ENCODE measurements at places on chromosomes 3 and 15.

DNA sequence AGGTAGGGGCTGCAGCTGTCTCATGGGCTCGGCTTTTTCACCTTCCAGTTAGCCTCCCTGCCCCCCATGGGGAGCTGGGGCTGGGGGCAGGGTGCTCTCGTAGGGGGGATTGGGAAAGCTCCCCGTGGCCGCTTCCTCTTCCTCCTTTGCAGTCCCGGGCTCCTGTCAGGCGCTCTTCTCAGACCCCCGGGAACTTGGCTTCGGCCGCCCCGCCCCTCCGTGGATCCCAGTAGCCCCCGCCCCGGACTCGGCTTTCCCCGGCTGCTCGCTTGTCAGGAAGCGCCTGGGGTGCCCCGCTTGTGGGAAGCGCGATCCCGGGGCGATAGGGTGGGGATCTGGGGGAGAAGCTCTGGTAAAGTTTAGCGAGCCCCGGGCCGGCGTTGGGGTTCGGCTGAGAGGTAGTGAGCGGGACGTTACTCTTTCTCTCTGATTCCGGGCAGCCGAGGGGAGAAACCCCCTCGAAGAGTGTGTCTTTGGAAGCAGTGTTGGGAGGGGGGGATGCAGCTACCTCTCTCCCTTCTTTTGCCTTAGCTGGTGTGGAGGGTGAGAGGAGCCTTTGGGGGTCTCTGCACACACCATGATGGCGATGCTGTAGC lies 611 bp downstream of the PIAS1 start:
- DNase-seq = peak; percentile 45

GRCh38 chr15:101497017-101497416 lies 7.5 kb upstream of the PCSK6 start:
- no peak for DNase-seq

- DNase-seq = no peak
Observed at GRCh38 chr3:121592856-121593702, at the start of gene FBXO40. TSS of gene FBXO40 (plus strand) at chr3:121593379. CDS start at chr3:121620576, 27,197 bp downstream.

DNA sequence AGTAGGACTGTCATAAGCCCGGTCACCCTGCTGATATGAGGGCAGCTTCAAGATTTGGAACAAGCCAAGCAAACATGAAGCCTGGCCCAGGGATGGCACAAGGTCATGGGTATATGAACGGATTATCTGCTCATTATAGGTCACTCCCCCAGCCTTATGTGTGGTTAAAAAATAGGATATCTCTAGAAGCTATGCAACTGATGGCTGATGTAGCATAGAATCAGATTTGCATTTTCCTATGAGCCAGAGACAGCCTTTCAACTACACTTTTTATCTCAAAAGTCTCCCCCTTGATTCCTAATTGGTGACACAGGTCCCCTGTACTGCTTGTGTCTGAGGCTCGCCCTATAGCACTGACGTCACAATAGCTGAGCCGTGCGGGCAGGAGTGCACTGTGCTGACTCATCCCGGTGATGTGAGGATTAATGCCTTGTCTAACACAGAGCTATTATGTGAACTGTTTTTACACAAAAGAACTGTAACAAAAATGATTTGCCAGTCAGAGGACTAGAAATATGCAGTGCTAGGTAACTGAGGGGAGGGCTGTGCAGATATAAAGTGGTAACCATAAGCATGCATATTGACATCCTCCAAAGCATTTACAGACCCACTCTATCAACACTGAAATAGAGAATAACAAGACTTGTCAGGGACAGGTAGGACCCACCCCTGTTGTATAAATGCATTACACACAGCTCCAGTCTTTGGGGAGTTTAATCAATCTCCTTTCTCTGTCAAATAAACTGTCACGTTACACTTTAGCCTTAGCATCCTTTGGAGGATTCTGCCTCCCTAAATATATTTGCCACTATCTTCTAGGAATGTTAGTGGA lies 204.9 kb downstream of the TIGIT start:
- no peak for DNase-seq

DNA sequence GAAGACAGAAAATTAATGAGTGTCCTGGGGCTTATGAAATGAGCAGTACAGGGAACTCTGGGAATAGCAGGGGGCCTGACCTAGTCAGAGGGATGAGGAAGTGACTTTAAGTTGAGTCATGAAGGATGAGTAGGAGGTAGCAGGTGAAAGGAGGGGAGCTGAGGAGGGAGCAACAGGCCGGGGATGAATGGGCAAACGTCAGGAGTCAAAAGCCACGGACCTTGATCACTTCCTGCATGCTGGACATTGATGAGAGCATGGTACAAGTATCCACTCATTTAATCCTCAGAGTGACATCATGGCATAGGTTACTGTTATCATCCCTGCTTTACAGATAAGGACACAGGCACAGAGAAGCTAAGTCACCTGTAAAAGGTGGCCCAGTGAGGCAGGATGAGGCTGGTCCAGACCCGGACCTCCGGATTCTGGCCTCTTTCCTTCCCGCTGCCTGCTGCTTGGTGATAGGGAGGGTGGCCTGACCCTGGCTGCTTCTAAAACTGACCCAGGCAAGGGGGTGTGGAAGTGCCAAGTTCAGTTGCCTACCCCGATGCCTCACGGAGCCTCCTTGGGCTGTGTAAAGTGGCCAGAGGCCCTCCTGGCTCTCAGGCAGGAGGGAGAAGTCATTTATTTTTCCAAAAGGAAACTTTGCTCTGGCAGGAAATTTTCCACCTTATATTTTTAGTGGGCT lies 7.6 kb downstream of the CORO2B start:
- DNase-seq = peak; percentile 8

- DNase-seq = no peak
Observed at GRCh38 chr15:42918047-42918446, 2.5 kb downstream of the TTBK2 start.

- no peak for DNase-seq
Observed at GRCh38 chr3:16813336-16813735, 71.4 kb upstream of the PLCL2 start.

GRCh38 chr15:70541511-70541910 lies 221.8 kb downstream of the UACA start:
- no peak for DNase-seq

DNA sequence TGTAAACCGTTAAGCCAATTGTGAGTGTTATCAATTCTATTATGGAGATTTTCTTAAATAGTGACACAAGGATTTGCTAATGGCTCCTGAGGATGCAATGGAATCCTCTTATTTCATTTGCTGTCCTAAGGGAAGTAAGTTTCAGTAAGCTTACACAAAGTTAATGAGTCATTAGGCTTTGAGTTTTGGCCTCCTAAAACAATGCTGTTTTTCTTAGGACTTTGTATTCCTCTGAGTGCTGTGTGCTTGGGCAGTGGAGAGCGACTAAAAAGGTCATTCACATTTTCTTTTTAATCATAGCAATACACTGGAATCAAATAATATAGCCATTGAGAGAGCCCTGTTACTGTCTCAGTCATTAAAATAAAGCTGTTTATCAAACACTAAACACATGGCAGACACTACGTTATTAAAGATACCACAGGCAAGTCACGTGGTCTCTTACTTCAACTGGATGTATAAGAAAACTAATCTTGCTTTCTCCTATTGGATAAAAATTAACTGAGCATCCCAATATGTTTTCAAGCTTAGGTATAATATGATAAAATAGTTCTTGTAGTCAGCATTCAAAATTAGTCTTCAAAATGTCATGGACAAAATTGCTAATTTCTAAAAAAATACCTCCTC lies 290.8 kb downstream of the NLGN1 start:
- DNase-seq = no peak

- DNase-seq = no peak
Observed at GRCh38 chr15:43183270-43183669, 1.9 kb upstream of the CCNDBP1 start.

DNA sequence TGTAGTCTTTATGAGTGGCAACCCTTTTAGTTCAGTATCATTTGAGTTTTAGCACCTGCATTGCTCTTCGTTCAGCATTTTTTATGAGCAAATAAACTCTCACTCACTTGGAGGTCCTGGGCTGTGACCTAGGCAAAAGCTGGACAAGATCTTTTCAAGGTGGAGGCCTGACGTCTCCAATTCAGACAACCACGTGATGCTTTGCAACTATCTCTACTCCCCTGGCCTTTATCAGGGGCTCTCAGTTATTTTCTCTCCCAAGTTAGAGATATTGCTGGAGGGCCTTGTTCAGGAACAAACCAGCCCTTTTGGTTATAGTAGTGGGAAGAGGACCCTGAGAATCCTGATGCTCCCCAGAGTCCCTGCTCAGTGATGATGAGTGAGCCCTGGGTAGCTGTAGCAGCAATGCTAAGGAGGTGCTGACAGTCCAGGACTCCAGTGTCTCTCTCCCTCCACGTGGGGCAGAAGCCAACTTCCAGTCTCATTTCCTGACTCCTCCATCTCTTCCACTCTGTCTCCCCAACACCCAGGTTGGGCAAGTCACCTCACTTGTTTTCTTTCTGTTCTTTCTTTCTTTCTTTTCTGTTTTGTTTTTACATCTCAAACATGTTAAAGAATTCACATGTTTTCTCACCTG lies 30.4 kb downstream of the HAPLN3 start:
- DNase-seq = no peak

GRCh38 chr3:140416666-140417065 lies 261.2 kb upstream of the TRIM42 start:
- no peak for DNase-seq

DNA sequence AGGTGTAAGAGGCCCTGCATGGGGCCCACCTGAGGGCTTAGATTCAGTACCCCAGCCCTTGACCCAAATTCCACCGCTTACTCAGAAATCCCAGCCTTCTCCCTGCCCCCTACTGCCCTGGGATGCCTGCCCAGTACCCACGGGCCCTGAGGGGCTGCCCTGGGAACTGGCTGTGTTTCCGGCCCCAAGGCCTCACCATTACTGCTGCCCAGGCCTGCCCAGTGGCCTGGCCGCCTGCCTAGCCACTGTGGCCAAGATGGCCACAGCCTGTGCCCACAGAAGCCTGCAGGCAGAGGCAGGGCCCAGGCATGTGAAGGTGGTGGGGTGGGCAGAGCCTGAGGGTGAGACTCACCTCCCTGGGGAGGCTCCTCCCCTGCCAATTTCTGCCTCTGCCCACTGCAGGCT lies 6.1 kb upstream of the PRKCD start:
- DNase-seq = no peak

DNA sequence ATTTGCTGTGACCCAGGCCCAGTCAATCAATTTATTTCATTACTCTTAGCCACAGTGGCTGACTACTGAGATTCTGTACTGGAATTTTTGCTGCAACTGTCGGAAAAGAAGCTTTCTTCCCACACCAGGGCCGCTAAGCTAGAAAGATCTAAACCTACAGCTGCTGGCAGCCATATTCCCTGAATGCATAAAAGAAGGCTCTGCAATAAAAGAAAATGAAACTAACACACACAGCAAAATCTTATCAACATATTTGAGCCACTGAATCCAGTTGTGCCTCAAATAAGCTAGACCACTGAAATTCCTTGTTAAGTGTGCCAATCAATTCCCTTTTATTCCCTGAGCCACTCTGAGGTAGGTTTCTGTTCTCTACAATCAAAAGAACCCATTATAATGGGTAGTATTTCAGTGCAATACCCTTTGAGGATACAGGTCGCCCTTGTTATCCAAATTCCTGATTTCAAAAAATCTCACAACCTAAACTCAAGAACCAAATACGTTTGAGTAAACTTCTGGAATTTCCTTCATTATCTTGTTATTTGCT lies 60.3 kb downstream of the MYO9A start:
- DNase-seq = no peak

- no peak for DNase-seq
Observed at GRCh38 chr3:119350114-119350513, 55.9 kb downstream of the ARHGAP31 start.

DNA sequence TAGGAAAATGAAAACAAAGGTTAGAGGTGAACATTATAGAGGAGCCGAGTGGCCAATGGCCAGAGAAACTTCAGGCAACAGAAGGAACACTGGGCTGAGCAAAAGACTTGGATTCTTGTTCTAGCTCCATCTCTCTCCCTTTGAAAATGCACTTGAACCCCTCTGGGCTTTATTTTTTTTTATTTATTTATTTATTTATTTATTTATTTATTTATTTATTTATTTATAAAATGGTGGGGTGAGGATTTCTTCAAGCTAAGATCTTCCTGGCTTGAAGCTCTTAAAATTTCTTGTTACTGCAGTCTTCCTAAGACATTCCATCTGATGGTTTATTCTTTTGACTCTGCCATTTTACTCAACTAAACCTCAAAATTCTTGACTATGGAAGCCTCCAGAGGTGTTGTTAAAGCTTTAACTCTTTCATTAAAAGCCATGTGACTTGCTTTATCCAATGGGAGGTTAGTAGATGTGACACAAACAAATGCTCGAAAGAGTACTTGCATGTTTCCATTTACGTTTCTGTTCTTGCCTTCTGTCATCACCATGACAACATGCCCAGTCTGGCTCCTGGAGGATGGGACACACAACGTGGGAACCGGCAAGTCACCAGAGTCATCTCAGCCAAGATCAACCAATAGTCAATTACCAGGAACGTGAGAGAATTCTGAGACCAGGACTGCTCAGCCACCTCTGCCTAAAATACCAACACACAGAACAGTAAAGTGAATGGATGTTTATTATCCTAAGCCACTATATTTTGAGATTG lies 325.2 kb upstream of the CTNNB1 start:
- DNase-seq = no peak

DNA sequence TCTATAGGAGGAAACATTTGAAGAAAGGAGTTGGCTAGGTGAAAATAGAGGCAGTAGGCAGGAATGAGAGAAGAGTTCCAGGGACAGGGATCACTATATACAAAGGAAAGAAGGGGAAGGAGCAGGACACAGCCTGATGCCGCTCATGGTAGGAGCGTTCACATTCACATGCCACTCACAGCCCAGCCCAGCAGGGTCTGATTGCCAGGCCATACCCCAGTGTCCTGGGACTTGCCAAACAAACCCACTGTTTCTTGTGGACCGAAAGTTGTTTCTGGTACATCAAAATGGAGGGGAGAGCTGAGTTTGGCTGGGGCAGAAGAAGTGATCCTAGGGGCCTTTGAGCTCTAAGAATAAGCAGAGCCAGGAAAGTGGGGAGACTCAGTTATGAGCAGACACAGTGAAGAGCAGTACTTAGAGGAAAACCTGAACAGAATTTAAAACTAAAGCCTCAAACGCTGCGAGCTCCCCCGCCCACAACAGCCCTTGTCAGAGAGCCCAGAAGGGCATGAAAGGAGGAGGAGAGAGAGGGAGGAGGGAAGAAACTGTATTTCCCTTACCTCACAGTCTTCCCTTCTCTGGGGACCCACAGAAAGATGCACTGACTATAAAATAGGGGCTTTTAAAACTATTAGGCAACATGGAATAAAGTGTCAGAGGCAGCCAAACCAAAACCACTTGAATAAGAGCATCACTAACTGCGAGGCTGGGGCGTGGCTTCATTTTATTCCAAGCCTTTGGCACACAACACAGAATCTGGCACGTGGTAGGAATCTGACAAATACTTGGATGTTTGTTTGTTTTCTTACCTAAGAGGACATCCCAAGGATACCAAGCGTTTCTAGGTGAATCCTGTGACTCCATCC lies 129.0 kb downstream of the RPL22L1 start:
- no peak for DNase-seq

- no peak for DNase-seq
Observed at GRCh38 chr3:48877671-48878070, 21.0 kb downstream of the SLC25A20 start.

GRCh38 chr15:69502470-69503045 lies 49.9 kb downstream of the RPLP1 start:
- no peak for DNase-seq

- DNase-seq = no peak
Observed at GRCh38 chr15:59501597-59501996, 63.6 kb downstream of the FAM81A start.

- DNase-seq = no peak
Observed at GRCh38 chr3:105853801-105854432, 14.9 kb downstream of the CBLB start.

GRCh38 chr15:88653200-88654064 lies 14.6 kb downstream of the ISG20 start:
- no peak for DNase-seq
